ENCODE measurements at places on chromosomes 3 and 15.

DNA sequence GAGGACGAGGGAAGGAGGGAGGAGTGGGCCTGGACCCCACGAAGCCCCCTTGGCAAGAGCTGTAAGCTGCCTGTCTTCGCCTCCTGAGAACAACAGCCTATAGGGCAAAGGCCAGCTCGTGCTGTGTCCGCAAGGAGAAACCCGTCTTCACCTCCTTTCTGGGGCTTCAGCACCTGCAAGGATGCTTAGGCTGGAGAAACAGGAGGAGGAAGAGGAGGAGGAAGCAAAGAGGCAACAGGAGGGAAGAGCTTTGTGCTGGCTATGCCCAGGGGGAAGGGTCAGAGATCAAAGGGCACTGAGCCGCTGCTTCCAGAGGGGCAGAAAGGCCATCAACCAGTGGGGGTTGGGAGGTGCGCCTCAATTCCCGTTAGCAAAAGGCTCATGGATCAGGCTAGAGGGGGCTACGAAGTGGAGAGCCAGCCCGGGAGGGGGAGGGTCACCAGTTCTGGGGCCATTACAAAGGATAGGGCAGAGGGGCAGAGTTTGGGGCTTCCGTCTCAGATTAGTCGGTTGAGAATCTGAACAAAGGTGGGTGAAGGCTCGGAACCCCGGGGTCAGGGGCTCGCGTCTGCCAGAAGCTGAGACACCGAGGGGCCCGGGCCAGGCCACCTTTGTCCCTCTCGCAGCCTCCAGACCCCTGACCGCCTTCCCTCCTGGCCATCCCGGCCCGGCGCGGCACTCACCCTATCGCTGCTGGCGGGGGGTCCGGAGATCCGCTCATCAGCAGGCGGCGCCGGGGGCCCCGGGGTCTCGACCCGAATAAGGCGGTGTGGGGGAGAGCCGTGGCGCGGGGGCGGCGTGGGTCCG lies 792 bp downstream of the SHF start:
- no peak for DNase-seq

- no peak for DNase-seq
Observed at GRCh38 chr3:149583921-149584635, 73.7 kb downstream of the WWTR1 start.

- no peak for DNase-seq
Observed at GRCh38 chr3:194798486-194798885, 112.8 kb downstream of the FAM43A start.

GRCh38 chr15:43968551-43968950 lies 141.7 kb downstream of the WDR76 start:
- DNase-seq: no peak

GRCh38 chr3:68135067-68135466 lies 480.7 kb upstream of the SUCLG2 start:
- DNase-seq: no peak

DNA sequence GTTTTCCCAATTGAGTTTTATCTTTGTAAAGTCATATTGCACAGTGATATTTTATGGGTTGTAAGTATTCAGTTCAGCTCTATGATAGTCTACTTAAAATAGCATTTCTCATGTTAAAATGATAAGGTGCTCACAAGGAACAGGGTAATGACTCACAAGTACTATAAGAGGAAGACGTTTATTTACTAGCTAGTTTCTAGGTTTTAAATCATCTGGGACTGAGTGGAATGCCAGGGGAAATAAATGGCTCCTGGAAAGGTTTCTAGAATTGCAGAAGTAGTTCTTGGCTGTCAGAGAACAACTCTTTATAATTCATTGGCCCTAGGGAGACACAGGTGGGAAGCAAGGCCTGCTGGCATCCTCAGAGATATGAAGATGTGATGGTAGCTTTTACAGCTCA lies 112.8 kb downstream of the CHDH start:
- DNase-seq: no peak

- DNase-seq: no peak
Observed at GRCh38 chr15:91022832-91023129, 387 bp upstream of the VPS33B start.

All from cerebellar nuclear complex (tissue), 1 donor.